Karpas-422 (cell line): ENCODE measurements at places on chromosomes 13 and 19.

- DNase-seq: peak; percentile 97
Measured at GRCh38 chr19:639253-640160, at the start of gene FGF22. Gene FGF22 (plus strand): TSS chr19:639879. CDS start chr19:639926, 47 bp downstream.

DNA sequence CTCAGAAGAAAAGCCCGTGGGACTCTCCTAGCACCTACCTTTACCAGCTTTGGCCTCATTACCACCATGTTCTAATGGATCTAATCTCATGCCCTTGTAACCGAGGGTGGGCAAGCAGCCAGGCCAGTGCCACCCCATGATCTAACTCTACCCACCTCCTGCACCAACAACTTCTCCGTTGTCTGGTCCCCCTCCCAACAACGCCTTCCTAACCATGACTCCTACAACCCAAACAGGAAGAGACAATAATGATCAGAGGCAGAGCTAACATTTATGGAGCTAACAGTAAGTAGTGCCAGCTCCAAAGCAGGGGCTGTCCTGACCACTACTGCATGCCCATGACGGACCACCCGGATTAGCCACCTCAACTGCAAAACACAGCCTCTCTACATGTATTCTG is 3.5 kb downstream of the USP12 start:
- DNase-seq: no peak

- peak; percentile 95 for DNase-seq
Measured at GRCh38 chr13:41960637-41961465, at the start of gene VWA8. Gene VWA8 (minus strand): TSS chr13:41961109. CDS start chr13:41961015, 94 bp downstream.

DNA sequence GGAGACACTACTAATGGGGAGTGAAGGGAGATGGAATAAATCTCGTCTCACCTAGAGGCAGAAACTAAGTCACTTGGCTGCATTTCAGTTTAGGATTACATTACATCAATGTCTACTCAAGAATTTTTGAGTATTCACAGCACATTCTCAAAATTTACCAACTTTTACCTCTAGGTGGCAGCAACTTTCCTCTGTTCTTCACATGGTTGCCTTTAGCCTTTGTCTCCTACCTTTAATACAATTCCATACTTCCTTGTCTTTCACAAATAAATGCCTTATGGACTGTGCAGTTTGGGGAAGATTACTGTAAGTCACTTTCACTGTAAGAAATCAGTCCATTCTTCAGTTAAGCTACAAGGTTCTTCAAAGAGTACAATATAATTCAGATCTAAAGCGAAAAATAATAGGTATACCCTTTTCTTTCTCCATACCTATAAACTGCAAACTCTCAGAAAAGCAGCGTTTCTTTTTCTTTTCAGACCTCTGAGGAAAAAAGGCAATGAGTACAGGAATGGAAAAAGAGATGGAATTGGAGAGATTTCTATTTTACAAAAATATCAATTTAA is 379.4 kb downstream of the KLF12 start:
- peak; percentile 88 for DNase-seq

GRCh38 chr13:21016487-21016886 is 44.9 kb downstream of the LATS2 start:
- DNase-seq: no peak

DNA sequence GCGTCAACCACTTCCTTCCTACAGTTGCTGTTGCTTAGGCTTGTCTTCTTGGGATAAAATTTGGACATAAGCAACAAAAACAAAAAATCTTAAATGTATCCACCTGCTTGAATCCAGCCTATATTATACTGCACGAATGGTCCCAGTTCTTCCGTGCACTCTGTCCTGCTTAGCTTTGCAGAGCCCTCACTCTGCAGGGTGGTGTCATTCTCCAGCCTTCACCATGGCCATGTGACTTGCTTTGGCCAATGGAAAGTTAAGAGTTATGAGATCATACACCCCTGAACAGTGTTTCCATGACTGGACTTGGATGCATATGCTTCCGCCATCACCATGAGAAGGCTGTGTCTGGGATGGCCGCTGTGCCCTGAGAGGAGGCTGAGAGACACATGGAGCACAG is 27.4 kb upstream of the SACS start:
- no peak for DNase-seq

GRCh38 chr19:55487924-55488687 is at the start of gene SSC5D:
Gene SSC5D (plus strand): TSS chr19:55488436. CDS start chr19:55488590, 154 bp downstream.
- DNase-seq: peak; percentile 50

DNA sequence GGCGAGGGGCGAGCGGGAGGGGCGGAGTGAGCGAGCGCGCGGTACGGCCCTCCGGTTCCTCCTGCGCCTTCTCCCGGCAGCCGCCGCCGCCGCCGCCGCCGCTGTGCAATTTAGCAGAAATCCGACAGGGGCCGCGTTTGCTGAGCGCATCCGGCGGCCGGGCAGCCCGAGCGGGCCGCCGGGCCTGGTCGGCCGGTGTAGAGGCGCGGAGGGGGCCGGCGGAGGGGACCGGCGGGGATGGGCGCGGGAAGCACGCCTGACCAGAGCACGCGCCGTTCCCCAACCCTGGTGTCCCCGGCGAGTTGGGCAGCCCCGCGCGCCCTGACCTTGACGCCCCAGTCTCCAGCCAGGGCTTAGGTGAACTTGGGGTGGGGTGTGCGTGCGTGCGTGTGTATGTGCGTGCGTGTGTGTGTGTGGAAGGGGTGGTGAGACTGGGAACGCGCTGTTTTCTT is 144.5 kb upstream of the ZNF536 start:
- peak; percentile 88 for DNase-seq

DNA sequence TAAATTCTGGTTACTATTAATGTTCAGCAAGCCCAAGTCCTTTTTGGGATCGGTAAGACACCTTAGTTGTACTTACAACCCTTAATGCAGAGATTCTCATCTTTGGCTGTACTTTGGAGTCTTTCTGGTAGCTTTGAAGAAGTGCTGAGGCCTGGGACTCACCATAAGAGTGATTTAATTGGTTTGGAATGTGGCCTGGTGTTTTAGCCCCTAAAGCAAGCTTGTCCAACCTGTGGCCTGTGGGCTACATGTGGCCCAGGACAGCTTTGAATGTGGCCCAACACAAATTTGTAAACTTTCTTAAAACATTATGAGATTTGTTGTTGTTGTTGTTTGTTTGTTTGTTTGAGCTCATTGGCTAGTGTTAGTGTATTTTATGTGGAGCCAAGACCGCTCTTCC is 215.3 kb downstream of the ZIC5 start:
- no peak for DNase-seq

GRCh38 chr19:53872762-53873161 is 5.1 kb downstream of the MYADM start:
- no peak for DNase-seq

DNA sequence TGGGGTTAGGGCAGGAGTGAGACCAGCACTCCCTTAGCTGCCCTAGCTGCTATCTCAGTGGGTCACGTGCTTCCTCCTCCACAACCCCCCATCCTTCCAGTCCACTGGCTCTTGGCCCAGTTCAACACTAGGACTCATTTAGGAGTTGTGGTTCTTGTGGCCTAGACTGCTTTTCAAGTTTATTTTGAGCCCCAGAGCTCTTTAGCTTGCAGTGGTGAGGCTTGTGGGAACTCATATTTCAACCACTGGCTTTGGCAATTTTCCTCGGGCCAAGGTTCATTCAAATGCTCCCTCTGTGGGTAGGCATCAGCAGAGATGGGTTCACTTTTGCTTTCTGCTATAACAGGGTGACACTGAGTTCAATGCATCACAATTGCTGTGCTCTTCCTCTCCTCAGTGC is 436.2 kb upstream of the SLITRK5 start:
- no peak for DNase-seq

DNA sequence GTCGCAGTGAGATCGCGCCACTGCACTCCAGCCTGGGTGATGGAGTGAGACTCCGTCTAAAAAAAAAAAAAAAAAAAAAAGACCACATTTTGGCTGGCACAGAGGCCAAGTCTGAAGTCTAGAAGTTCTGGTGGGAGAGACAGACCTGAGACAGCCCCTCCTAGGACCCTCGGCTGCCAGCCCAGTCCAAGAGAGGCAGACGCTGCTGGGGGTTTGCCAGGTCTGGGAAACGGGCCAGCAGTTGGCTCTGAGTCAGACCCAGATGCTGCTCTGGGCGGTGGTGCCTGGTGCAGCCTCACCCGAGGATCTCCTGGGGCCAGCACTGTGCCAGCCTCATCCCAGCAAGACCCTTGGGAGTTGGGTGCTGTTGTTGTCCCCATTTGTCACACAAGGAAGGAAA is 5.8 kb downstream of the FCHO1 start:
- DNase-seq: no peak

- DNase-seq: no peak
Measured at GRCh38 chr13:92256211-92256610, 857.8 kb downstream of the GPC5 start.

DNA sequence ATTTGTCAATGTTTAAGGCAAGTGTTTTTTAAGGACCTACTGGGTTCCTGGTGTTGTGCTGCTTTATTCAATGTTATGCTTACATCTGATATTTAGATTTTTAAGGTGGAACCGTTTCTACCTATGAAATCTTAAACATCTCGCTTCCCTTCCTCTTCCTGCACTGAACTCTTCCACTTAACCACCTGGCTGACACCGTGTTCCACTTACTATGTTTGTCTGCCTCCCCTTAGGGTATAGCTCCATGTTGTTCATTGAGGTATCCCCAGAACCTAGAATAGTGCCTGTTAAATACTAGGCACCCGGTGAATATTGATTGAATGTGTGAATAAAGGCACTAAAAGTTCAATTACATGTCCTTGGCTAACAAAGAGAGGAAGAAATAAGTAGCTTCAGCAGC is 104.9 kb downstream of the RNF17 start:
- no peak for DNase-seq

DNA sequence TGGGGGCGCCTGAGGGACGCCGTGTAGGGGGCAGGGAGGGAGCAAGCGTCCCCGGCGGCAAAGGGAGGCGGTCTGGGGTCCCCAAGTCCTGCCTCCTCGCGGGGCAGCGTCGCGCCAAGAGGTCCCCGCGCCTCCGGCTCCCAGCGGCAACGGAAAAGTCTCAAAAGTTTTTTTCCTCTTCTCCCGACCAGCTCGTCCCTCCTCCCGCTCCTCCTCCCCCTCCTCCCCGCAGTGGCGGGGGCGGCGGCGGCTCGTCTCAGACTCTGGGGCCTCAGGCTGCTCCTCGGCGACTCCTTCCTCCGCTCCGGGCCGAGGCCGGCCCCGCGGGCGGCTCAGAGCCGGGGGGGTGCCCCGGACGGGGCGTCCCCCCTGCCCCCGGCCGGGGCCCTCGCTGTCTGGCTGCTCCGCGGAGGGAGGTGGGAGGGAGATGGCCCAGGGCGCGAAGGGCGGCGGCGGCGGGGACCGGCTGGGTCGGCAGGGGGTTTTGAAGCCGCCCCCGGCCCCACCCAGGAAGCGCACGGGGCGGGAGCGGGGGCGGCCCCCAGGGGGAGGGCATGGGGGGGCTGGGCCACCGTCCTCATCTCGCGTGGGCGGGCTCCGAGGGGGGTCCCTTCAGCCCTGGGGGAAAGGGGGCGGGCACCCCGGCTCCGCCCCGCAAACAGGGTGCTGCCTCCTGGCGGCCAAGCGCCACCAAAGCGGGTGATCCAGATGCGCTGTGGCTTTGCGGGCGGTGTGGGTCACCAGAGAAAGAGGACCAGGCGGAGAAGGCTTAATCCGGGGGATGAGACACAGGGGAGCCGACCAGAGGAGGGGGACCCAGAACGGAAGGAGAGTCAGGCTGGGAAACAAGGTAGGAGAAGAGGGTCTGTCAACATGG is at the start of gene TGFB1:
Gene TGFB1 (minus strand): TSS at position 457 of the 877 bp plus-strand sequence. CDS start 878 bp downstream, outside the sequence.
- peak; percentile 96 for DNase-seq

DNA sequence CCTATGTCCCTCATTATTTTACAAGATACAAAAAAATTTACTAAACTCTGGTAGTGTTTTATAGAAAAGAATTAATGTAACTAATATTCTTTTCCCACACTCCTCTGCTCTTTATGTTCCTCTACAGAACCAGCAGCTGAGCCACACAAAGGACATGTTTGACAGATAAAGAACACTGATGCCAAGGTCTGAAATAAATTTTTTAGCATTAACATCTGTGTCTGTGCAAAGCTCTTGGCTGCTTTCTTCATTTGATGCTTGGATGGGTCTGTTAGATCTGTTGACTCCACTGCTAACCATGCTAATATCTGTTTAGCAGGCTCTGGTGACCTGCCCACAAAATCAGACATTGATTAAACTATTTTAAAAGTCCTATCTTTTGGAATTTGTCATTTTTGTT is 2363.8 kb downstream of the PCDH9 start:
- DNase-seq: no peak

DNA sequence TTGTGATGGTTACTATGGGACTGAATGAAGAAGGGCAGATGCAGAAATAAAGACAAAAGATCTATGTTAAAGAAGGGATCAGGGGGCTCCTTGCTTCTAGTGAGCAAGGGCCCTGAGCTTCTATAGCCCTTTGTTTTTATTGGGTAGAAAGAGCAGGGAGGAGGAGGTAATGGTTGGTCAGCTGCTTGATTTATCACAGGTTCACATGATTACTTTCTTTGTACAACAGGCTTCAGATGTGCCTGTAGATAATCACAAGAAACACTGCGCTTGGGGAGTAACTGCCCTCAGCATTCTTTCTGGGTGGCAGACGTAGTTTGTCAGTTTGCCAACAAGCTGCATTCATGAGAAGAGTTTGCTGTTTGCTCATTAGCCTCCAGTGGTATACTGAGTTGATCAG is 4.8 kb upstream of the ZNF439 start:
- DNase-seq: no peak

DNA sequence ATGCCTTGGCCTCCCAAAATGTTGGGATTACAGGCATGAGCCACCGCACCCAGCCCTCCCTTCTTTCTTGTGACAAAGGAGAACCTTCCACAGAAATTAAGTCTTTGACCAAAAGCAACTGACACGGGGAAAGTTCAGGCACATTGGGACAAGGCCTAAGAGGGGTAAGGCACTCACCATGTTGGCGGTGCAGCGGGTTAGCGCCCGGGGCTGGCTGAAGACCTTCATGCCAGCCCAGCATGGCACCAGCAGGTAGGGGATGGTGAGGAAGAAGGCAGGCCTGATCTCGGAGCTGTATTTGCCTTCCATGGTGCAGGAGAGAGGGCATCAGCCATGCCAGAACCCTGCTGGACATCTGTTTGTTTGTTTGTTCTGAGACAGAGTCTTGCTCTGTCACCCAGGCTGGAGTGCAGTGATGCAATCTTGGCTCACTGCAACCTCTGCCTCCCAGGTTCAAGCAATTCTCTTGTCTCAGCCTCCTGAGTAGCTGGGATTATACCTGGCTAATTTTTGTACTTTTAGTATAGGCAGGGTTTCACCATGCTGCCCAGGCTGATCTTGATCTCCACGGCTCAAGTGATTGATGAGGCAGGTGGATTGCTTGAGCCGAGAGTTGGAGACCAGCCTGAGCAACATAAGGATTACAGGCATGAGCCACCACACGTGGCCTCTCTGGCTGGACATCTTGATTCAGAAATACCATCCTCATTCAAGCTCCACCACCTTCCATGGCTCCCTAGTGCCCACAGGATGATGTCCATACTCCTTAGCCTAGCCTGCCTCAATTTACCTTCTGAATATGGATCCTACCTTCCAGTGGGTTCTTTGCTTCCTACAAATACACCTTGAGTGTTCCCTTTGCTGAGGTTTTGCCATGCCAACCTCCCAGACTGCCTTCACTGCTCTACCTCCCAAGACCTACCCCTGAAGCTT is 4.4 kb downstream of the TM6SF2 start:
- DNase-seq: no peak

- no peak for DNase-seq
Measured at GRCh38 chr19:17553256-17553655, 2.2 kb upstream of the COLGALT1 start.

- DNase-seq: no peak
Measured at GRCh38 chr19:7928334-7928706, 2.4 kb upstream of the CTXN1 start.
